ENCODE measurements at places on chromosomes 3 and 15.
A peak's percentile ranks its signal among the peaks of the same experiment; 100 is the strongest.

- DNase-seq: no peak
Measured at GRCh38 chr3:172213904-172214303, 174.5 kb downstream of the FNDC3B start.

GRCh38 chr3:148772361-148772760, 55.2 kb upstream of the CPB1 start:
- DNase-seq: no peak

GRCh38 chr3:15055019-15055557, 10.0 kb downstream of the MRPS25 start:
- peak; percentile 48 for DNase-seq

DNA sequence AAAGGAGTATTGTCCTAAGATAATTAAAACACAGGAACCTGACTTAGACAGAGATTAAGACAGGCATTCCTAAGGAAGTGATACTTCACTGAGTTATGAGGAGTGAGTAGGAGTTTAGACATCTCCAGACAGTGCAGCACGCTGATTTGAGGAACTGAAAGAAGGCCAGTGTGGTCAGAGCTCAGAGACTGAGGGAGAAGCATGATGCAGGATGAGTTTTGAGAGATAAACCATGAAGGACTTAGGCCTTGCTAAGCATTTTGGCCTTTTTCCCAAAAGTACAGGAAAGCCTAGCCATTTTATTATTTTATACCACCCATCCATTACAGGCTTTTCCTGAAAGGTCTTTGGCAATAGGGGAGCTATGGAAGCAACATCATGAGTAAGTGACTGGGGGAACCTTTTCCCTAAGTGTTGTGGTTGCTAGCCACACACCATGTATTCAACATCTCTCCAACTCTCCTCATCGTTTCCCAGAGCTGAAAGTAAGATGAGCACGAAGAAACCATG, 375.6 kb upstream of the TPRG1 start:
- no peak for DNase-seq

DNA sequence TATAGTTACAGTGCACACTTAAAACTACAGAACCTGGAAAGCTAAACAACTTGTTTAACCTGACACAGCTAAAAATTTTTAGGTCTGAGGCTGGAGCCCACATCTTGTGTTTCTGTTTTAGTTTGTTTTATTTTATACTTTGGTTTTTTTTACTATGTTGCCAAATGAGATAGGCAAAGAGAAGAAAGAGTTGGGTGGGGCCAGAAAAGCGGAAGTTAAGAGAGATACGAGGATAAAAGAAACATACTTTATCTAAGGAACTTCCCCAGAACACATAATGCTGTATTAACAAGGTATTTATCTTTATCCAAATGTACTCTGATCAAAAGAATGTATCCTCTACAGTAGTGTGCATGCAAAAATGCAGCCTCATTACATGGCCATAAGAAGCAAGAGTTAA, 1145.7 kb downstream of the EPHA3 start:
- no peak for DNase-seq

GRCh38 chr3:64056606-64057180, 33.4 kb upstream of the PSMD6 start:
- no peak for DNase-seq

DNA sequence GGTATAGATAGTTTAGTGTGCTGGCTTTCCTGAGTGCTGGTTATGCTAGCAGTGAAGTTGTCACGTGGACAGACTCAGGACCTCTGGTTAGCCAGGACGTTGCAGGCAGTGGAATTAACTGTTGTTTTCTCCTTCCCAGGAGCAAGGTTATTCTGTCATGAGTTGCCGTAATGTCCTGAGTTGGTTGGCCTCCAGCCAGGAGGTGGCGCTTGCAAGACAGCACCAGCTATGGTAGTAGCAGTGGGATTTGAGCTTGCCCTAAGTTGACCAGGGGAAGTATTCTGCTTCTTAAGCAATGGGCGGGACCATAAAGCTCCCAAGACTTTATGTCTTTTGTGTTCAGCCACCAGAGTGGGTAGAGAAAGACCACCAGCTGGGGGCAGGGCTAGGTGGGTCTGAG, 240.7 kb upstream of the DNAJC19 start:
- DNase-seq: no peak

DNA sequence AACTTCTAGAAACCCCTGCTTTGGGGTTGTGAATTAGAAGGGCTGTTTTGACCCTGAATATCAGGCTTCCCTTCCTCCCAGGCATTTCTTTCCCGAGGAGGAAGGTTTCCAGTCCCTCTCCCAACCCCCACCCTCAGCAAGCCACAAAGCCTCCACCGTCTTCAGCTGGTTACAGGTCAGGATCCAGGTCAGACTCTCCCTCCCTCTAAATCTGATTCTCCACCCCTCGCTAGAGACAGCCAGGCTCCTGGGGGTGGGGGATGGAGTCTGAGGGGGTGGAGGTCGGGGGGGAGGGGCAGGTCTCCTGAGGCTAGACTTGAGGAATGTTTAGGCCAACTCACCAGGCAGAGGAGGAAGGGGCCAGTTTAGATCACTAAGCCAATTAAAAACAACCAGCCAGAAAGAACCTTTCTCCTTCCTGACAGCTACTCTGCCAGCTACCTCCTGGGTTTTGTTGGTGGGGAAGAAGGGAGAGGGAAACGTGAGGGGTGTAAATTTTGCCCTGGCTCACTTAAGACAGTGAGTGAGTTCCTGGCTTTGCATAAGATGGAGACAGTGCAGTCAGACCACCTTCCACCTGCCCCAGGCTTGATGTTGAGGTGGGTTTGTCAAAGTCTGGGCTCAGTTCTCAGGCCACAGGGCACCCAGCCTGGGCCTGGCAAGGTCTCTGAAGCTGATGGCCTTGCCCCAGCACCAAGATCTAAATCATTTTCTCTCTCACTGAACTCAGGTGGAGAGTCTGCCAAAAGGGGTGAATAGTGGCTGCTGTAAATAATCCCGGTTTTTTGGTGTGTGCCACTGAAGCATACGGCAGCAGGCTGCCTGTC, 19.5 kb downstream of the BMF start:
- no peak for DNase-seq

- no peak for DNase-seq
Measured at GRCh38 chr3:192930577-192930976, 12.9 kb upstream of the MB21D2 start.

GRCh38 chr3:16142350-16143025, 32.0 kb upstream of the GALNT15 start:
- no peak for DNase-seq

DNA sequence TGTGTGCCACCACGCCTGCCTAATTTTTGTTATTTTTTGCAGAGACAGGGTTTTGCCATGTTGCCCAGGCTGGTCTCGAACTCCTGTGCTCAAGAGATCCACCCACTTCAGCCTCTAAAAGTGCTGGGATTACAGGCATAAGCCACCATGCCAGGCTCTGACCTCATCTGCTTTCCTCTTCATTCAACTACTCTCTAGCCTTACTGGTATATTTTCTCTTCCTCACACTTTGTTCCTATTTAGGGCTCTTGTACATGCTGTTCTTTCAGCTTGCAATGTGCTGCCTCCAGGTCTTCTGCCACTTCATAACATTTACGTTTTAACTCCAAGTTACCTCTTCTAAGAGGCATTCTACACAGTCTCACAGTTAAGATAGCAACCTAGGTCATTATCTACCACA, 34.9 kb downstream of the PIK3CB start:
- DNase-seq: no peak

DNA sequence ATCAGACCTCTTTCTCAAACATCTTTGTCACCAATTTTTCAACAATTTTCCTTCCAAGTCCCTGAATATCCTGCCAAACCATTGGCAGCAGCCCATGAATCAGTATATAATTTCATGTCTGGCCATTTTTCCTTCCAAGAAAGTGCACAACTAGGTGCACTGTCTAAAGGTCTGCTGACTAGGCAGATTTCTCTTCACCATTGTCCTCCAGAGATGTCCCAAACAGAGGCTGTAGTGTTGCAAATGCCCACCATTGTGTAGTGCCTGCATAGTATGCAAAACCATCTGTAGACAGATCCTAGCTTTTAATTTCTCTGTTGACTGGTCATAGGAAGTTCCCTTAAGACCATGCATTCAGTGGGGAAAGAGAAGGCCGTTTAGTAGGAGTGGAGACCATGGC, 25.0 kb upstream of the GOLGA6L2 start:
- no peak for DNase-seq

GRCh38 chr3:56131974-56132590, 336.2 kb downstream of the ERC2 start:
- no peak for DNase-seq

- DNase-seq: no peak
Measured at GRCh38 chr3:9716801-9717555, 13.3 kb downstream of the CPNE9 start.

DNA sequence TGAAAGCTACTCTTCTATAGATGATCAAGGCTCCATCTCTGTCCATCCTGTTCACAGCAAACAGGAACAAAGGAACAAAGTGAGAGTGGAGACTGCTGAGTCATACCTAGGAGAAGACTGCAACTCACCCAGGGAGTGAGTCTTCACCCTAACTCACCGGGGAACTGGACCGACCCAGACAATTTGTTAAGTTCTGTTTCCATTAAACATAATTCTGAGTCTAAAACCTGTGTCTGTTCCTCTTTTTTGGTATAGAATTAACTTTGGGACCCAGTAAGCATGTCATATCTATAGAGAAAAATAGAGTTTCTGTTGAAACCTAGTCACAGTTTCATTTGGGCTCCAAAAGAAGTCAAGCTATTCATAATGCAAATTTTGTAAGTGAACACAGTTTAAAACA, 21.6 kb downstream of the CCDC80 start:
- no peak for DNase-seq

DNA sequence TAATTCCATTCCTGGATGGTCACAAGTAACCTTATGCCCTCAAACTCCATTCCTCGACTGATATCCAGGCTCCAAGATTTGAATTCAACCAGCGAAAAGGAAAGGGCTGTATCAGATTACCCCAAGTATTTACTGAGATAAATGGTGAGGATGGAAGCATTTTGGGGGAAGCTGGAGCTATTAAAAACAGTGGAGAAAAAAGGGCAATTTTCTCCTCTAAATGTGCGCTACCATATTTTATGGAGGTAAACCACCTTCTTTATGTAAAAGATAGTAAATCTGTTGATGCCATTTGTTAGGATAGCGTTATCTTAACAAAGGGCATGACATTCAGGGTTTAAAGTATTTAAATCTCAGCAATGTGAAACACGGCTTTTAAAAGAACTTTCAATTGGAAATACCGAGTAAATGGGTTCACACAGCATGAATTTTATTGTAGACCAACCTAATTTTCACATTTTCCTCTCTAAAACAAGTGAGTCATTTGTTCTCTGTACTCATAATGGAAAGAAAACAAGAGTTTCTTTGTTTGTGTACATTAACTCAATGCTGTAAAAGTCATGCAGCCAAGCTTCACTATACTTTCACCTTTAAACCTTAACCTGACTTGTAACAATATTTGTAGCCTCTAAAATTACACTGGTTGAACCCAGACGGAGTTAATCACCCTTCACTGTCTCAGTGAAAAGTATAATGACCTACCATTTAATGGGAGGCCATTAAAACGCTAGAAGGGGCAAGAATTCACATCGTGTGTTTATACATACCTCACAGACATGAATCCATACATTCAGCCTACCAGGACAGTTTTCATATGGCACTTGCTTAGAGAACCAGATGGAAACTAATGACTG, 773.4 kb downstream of the ROBO1 start:
- no peak for DNase-seq

- DNase-seq: no peak
Measured at GRCh38 chr3:150407808-150408220, 284 bp upstream of the TSC22D2 start.

- DNase-seq: no peak
Measured at GRCh38 chr3:39186692-39187151, 5.7 kb downstream of the XIRP1 start.

- no peak for DNase-seq
Measured at GRCh38 chr3:127405791-127406190, 117.9 kb upstream of the PRR20G start.

- no peak for DNase-seq
Measured at GRCh38 chr3:59001675-59002074, 48.1 kb downstream of the CFAP20DC start.

DNA sequence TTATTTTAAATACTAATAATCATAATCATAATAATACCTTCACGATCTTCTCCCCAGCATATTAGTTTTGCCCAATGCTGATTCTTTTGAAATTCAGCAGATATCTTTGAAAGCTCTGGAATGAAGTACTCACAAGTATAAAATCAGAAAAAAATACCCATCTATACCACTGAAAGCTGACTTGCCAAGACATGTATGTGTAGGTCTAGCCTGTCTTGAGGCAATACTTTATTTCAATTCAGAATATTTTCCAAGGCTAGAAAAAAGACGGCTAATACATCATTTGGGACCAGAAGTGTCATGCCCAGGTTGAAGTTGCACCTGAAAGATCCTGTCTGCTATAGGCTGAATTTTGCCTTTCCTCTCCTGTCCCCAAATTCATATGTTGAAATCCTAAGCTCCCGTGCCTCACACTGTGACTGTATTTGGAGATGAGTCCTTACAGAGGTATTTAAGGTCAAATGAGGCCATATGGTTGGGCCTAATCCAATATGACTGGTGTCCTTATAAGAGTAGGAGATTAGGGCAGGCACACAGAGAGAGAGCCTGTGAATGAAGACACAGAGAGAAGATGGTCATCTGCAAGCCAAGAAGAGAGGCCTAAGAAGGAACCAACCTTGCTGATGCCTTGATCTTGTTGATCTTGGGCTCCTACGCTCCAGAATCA, 255.9 kb upstream of the CMC1 start:
- DNase-seq: no peak

- DNase-seq: no peak
Measured at GRCh38 chr3:165195241-165195639, 944 bp downstream of the SLITRK3 start.

DNA sequence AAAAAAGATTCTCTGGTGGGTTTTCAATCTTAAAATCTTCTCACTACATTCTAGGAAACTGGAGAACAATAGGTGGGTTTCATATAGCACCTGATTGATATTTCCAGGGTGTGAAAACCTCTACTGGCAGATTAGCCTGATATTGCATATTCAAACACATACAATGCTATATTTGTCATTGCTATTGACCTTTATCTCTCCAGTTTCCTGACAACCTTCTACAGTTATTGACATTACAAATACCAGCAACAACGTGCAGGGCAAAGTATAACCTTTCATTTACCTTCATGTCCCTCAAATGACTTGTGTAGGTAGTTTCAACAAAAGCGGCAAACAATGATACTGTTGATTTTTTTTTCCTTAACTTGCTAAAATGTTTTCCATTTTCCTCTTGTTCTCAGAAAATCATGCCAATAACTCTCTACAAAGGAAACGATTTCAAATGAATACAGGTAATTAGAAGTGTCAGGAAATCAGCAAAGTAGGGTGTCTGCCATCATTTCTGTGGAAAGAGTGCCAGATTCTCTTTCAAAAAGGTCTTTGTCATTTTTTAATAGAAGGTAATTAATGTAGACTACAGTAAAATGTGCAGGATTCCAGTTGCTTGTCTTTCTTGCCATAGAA, 72.6 kb upstream of the CDIN1 start:
- DNase-seq: no peak

DNA sequence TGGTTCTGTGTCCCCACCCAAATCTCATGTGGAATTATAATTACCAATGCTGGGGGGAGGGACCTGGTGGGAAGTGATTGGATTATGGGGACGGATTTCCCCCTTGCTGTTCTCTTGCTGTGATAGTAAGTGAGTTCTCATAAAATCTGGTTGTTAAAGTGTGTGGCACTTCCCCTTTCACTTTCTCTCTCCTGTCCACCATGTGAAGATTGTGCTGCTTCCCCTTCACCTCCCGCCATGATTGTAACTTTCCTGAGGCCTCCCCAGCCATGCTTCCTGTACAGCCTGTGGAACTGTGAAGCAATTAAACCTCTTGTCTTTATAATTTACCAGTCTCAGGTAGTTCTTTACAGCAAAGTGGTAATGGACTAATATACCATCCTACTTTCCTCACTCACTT, 289.6 kb downstream of the EFHB start:
- no peak for DNase-seq
